ACHN (cell line): ENCODE measurements at places on chromosomes 6 and 20.
A peak's percentile ranks its signal among the peaks of the same experiment; 100 is the strongest.

DNA sequence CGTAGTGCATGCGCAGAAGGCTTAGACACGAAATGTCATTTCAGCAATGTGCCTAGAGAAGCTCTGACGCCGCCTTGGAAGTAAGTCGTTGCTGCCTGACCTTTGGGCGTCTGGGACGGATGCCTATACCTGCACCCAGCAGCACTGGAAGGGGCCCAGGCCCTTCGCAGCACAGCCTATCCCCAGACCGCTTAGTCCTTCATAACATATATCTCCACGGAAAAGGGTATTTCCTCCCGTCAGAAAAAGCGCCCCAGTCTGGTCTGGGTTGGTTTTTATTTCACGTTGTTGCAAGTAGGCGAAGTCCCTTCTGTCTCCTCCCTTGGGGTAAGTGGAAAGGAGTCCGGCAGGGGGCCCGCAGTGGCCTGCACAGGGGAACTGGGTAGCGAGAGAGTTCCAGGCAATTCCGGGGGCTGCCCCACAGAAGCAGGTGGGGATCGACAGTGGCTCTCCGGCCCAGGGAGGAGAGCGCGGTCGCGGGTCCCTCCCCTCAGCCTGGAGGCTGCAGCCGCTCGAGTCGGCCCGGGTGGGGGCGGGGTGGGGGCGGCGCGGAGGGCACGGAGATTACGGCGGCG is 559 bp upstream of the EYA4 start:
- DNase-seq = no peak

DNA sequence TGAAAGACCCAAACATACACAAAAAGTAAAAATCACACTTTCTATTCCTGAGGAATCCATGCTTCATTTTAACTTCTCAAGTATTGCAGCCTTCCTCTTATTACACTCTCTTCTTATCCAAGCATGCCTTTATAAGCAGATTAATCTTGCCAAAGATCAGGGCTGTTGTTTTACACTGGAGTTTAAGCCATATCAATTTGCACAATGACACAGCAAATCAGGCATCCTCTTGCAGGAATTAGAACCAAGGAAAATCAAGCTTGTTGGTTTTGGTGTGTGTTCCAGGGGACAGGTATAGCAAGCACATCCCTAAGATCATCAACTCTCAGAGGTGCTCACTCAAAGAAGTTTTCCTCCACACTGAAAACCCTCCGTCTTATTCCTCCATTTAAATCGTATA is 69.5 kb downstream of the CYP39A1 start:
- DNase-seq = no peak

GRCh38 chr6:164108869-164109769 is 694.6 kb downstream of the QKI start:
- no peak for DNase-seq

DNA sequence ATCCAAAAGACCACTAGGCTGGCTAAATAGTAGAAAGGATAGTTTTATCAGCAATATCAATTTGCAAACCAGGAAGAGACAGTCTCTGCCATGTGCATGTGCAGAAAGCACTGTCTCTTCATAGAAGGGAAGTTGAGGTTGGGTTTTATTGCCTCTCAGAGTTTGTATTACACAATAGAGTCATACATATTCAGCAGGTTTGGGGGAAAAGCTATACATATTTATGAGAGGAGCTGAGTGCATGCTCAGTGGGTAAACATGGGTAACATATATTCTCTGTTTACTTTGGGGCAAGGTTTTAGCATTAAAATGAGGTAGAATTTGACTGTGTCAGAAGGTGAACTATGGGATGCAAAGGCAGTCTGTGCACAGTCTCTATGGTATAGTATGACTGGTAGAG is 14.9 kb downstream of the TMEM170B start:
- DNase-seq = no peak

DNA sequence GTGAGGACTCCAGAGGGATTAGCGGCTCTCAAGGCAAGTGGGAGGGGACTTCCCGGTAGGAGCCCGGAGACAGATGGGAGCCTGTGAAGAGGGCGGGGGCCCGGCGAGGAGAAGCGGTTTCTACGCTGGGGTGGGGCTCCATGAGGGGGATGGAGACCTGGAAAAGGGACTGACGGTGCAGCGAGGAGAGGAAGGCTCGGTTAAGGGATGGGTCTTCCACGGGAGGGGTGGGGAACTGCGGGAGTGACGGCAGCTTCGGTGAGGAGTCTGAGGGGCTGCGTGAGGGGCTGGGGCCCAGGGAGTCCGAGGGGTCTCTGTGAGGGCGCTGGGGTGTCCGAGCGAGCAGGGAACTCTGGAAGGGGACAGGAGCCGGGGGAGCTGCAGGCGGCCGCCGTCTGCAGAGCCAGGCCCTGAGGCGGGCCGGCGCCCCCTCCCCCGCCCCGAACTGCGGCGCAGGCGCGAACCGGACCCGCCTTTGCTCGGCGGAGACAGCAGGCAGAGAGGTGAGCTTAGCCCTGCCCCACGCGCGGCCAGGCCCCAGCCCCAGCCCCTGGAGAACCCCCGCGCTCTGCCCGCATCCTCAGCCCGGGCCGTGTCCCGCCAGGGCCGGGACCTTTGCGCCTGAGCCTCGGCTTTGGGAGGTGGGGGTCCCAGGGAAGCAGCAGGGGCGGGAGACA is at the start of gene NRSN2:
Gene NRSN2 (plus strand): TSS at position 472 of the 677 bp plus-strand sequence. CDS start 2,533 bp downstream, outside the sequence.
- DNase-seq = peak; percentile 56

- DNase-seq = no peak
Observed at GRCh38 chr6:161344626-161345025, 70.8 kb upstream of the AGPAT4 start.

DNA sequence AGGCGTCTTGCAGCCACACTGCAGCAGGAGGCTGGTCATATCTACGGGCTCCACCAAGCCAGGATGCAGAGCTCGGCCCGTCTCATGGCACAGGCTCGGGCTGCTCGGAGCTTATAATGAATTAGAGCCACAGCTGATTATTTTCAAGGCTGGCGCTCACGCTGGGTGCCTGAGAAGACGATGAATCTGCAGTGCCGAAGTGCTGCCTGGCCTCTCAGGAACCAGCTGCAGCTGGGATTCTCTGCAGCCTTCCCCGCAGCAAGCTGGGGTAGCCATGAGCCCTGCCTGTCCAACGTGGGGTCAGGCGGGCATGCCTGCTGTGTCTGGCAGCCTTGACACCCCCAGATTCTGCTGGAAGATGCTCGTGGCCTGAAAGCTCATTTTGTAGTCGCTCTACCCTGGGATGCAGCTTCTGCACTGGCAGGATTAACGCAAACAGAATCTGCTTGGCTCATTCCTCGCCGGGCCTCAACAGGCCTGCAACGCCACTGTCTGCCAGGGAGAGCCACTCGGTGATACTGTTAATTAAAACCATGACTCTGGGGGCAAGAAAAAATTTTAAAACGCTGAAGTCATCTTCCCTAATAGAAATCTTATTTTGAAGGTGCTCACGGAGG is 104.3 kb downstream of the CDH26 start:
- DNase-seq = no peak

DNA sequence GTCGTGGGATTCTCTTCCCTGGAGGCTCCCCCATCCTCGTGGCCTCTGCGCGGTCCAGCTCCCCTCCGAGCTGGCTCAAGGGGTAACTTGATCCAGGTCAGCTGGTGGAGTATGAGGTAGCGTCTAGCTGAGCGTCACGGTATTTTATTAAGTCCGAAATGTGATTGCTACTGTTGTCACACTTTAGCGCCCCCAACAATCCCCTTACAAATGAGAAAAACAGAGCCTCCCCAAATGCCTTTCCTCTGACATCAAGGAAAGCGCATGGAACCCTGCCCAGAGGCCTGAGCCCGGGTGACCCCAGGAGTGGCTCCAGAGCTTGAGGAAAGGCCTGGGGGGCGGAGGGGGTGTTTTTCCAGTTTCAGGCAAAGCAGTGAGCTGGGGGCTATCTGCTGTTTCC is 192.4 kb downstream of the ZMYND8 start:
- no peak for DNase-seq

- DNase-seq = no peak
Observed at GRCh38 chr20:19370076-19371075, 157.9 kb downstream of the SLC24A3 start.

DNA sequence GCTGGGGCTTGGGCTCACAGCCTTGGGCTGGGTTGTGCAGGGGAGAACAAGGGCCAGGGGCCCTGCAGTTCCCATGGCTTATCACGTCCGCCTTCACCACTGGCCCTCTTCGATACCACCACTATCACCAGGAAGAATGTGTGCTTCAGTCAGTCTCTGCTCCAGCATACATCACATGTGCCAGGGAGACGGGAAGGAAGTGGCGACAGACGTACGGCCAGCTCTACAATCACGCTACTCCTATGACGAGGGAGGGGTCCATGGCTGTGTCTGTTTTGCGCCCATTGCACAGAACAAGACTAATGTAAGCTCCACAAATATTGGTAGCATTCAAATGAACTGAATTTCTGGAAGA is 72.1 kb downstream of the TRAM2 start:
- no peak for DNase-seq

DNA sequence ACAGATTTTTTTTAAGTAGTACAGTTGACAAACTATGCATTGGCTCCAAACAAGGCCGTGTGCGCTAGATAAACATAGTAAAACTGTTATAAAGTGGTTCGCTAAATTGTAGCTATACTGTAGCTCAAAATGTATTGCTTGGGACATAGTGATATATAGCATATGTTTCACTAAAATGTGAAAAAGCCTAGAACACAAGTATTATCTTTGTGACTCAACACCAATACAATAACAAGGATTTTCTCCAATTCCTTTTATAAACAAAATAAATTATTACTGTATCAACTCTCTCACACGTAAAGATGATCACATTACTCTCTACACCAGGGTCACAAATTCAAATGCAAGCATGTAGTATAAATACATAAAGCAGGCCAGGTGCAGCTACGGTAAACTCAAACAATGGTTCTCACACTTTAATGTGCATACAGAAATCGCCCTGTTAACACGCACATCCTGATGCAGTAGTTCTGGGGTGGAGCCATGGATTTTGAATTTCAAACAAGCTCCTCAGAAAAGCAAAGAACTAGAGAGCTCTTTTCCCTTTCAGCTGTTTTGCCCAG is 214.6 kb downstream of the GMDS start:
- DNase-seq = no peak

GRCh38 chr20:36745234-36745926 is 510 bp downstream of the NDRG3 start:
- no peak for DNase-seq

DNA sequence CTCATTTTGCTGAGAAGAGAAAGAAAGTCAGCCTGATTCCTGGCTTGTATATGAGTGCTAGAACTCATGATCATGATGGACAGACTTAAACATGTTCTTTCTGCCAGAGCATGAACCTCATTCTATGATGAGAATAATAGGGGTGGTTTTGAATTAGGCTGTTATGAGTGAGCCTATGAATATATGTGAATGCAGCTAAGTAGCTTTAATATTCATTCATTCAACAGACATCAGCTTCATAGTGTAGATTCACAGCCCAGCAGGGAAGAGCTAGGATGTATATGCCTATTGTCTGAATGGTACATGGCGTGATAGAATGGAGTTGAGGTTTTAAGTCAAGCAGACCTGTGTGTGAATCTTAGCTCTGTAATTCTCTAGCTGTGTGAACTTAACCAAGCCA is 573.2 kb downstream of the DHX35 start:
- DNase-seq = no peak

DNA sequence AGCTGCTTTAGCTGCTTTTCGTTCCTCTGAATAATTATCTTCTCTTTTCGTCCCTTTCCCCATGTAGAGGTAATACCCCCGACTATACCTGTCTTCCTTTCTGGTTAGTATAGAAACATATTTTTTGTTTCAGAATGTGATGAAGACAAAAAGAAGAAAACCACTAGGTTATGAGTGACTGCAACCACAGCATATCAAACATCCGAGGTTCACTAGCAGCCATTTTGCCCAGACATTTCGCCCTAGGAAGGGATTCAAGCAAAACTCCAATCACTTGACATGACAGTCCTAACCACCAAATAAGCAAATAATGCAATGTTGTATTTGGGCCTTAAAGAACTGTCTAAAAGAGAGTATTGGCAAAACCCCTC is 9.4 kb downstream of the SNX5 start:
- no peak for DNase-seq

GRCh38 chr6:157428427-157429202 is 47.6 kb downstream of the ZDHHC14 start:
- DNase-seq = peak; percentile 43

DNA sequence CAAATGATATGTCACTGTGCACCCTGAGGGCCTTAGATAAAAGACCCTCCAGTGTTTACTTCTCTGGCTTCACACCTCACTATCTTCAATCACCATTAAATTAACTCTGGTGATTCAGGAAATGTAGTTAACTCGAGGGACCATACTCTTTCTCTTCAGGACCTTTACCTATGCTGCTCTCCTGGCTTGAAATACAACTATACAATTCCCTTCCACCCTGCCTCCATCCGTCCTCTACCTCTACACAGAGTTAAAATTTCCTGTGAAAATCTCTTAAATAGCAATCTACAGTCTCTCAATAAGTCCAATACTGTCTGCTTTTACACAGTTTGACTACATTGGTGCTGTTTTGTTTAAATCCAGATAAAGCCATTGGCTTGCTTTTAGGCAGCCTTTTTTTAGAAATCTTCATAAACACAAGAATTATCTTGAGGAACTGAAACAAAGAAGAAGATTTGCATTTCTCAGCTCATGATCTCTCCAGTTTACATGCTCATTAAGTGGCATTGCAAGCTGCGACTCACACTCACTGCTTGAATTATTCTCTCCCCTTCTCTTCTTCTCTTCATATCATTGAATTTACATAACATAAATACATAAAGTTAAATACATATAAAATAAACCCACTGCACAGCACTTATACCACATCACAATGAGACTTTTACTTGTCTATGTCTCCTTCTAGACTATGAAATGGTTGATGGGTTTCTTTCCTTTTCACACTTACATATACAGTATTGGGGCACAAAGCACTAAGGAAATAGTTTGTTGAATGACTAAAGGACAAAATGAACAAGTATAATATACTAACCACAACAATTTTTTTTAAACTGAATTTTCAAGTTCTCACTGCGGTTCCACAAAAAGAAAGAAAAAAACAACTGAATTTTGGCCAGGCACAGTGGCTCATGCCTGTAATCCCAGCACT is 239.0 kb upstream of the KCNQ5 start:
- no peak for DNase-seq

- peak; percentile 80 for DNase-seq
Observed at GRCh38 chr20:38217791-38218565, 42.6 kb downstream of the KIAA1755 start.

DNA sequence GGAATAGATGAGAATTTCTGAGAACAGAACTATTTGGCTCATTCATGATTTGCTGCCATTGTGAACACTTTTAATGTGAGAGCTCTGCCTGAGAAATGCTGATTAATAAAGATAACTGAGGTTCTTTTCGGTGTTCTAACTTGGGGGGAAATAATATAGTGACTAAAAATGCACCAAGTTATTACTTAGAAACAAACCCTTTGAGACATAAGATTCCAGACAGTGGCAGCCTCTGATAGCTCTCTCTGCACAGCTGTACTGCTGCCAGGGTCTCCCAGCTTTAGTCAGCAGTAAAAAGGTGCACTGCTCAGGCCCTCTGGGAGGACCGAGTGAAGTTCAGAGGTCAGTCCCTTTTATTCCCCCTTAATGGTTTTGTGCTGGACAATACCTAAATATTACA is 2.5 kb upstream of the PRDM1 start:
- no peak for DNase-seq

GRCh38 chr20:58192567-58192966 is 35.9 kb downstream of the ANKRD60 start:
- DNase-seq = no peak

GRCh38 chr6:158415666-158416065 is 103.4 kb downstream of the TULP4 start:
- DNase-seq = no peak
